Central memory CD8-positive, alpha-beta T cell (primary cell): ENCODE measurements at places on chromosomes 2 and 18.

- no peak for DNase-seq
Measured at GRCh38 chr2:175612280-175612679, 389.8 kb downstream of the LNPK start.

DNA sequence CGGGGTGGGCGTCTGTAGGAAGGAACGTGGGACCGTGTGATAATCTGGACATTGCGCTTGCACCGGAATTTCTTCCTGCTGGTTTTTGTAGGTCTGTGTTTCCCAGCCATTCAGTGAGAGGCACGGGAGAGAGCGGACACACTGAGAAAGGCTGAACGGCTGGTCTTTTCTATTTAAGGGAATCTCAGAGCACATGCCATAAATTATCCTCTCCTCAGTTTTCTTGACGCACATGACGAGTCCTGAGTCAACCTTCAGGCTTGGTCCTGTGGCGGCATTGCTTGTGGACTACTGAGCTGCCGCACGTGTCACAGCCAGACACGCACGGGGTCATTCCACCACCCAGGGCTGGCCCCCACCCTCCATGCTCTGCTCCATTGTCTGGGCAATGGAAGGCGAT is 519.3 kb upstream of the ID2 start:
- DNase-seq: no peak

GRCh38 chr18:11578799-11579198 is 30.6 kb upstream of the SLC35G4 start:
- DNase-seq: no peak

GRCh38 chr18:48326901-48327675 is 82.1 kb downstream of the ZBTB7C start:
- DNase-seq: no peak

DNA sequence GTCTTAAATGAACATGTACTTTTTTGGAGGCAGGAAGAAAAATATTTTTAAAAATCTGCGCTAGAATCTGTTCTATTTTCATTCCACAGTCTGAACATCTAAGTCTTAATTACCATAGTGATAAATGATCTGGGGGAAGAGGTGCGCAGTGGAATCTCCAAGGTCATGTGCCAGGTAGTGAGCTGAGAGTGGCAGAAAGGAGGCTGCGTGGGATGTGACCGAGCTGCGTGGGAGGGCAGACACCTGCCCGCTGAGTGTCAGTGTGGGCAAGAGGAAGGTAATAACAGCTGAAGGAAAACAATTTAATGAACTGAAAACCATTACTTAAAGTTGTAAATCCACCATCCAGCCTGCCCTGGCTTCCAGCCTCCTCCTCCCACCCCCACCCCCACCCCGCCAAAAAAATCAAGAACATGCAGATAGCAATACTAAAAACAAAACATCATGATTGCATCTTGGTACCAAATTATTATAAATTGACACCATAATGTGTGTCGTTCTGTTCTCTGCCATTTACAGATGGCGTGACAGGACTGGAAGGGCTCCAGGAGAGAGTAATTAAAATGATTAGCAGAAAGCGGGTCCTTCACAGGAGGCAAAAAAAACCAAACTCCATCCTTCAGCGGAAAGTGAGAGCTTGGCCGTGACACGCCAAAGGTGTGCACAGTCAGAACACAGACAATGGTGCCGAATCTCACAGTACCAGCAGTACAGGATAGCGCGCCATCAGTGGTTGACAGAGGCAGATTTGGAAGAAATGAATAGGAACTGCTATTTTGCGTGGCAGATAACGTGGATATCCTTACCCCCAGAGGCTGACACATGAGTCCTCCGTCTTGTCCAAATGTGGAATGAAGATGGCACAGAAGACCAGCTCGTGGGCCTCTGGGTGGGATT is 11.4 kb upstream of the DTNB start:
- DNase-seq: no peak

GRCh38 chr2:232892843-232893242 is 22.8 kb downstream of the SNORC start:
- no peak for DNase-seq

- DNase-seq: no peak
Measured at GRCh38 chr2:131056932-131057287, 36.4 kb downstream of the FAM168B start.

GRCh38 chr2:122077114-122077513 is 321.7 kb downstream of the TSN start:
- DNase-seq: no peak

DNA sequence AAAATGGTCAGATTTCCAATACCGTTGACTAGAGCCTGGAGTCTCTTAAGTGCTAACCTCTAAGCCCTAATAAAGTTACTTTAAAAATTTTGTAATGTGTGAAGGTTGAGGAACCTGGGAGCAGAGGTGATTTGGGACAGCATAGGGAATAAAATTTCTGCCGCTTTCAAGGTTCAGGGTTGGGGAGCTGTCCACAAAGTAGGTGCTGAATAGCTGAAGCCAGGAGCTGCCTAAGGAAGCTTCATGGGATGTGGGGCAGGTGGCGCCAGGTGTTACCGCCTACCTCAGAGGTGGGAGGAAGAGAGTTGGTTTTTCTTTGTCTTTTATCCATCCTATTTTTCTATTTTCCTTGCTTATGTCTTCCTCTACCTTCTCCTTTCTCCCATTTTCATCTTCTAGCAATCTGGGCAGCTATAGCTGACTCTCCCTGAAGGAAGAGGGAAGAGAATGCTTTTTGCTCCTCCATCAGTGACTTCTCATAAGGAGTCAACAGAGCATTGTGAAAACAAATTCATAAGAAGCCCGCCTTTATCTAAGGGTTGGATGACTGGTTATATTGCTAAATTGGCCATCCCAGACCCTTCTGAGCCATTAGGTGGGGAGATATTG is 178.7 kb downstream of the CLIP4 start:
- DNase-seq: no peak

DNA sequence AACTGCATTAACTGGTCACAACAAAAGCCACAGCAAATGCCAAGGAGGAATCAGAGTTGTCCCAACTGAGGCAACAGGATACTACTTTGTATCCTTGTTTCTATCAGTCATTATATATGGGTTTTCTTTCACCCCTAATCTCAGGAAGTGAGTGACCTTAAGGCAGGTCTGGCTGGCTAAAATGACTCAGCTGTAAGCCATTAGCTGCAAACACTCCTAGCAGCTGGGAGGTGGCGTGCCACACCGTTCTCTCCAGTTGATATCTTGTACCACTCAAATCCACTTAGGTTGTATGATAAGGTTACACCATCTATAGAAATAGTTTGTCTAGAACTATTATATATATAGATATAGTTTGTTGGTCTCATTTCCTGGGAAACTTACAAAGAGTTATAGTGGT is 171.1 kb upstream of the MC4R start:
- no peak for DNase-seq

- DNase-seq: no peak
Measured at GRCh38 chr2:12910431-12910830, 193.7 kb downstream of the TRIB2 start.

GRCh38 chr2:227674485-227674884 is 7.9 kb downstream of the SCYGR5 start:
- DNase-seq: no peak

DNA sequence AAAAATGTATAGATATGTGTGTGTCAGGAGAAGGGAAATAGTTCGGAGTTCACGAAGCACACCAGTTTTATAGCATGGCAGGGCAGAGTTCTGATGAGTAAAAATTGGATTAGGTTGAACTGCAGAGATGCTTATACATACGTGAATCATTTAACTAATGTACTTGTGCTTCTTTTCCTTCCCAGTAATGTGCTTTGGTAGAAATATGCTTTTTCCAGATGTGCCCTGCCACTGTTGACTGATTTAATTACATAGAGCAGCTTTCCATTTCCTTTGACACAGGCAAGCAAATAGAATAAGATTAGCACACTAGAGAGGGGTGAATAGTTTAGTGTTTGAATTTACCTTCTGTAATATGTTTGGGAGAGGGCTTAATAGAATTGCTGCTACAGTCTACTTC is 28.9 kb upstream of the ARMC9 start:
- DNase-seq: no peak

DNA sequence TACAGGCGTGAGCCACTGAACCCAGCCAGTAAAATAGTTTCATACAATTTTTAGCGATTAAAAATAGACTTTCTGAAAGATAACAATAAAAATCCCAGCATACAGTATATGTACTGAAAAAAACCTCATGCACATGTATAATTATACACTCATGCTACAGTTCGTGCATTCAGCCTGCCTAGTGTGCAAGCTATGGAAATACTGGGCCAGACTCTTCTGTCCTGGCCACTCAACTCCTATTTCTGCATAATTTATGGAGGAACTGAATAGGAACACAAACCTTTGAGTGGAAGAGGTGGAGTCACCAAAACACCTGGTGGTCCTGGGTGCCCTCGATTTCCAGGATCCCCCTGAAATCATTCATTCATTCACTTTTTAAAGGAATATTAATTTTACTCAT is 64.7 kb downstream of the COL4A4 start:
- DNase-seq: no peak

DNA sequence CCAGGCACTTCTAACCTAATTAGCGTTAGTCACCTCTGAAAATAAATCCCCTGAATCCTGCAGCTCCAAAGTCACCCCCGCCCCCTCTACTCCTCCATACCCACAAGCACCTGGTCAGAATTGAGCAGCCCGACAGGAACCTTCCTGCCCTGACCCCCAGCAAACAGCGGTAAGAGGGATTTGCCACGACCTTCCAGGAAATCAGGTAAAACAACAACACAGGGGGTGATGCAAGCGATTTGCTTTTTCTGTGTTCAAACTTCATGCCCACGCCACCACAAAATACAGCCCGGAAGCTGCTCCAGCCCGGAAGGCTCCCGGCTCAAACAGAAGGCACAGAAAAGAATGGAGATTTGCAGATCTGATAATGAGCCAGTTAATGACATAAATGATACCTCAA is 367.1 kb downstream of the GPD2 start:
- no peak for DNase-seq

DNA sequence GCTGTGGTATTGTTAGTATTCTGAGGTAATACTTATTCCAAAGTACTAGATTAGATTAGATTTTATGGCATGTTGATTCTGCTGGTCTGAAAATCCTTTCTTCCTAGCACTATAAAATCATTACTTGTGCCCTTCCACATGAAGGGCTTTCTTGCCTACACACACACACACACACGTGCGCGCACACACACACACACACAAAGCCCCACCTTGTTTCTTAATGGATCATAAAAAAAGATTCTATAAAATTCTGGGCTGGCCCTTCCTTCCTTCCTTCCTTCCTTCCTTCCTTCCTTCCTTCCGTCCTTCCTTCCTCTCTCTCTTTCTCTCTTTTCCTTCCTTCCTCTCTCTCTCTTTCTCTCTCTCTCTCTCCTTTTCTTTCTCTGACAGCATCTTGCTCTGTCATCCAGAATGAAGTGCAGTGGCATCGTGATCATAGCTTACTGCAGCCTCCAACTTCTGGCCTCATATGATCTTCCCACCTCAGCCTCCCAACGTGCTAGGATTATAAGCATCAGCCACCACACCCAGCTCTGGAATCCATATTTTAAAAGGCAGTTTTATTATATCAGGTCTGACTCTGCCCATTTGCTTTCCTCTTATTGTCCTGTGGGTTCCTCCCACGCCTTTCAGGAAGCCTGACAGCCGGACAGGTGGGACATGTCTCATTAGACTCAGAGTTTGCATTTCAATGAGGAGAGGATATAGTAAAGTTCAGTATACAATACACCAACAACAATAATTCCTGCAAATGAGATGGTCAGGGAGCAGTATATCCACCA is 321.1 kb downstream of the PIK3C3 start:
- no peak for DNase-seq

DNA sequence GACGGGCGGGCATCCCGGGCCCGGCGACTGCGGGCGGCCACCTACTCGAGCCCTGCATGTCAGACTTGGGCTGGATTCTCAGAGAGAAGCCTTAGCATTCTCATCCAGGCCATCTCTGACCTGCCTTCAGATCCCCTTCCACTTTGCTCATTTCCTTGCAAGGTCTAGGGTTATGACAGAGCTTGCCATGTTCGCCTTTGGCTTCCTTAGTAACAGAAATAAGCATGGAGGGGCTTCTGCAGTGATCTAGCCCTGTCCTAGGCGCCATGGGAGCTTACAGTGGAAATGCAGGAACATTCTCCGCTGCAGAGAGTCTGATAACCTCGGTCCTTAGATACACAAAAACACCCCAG is 632 bp upstream of the ACVR1 start:
- DNase-seq: no peak

GRCh38 chr18:58695772-58696171 is 24.5 kb downstream of the MALT1 start:
- DNase-seq: no peak

- no peak for DNase-seq
Measured at GRCh38 chr2:241966647-241967466, 97.3 kb downstream of the RTP5 start.

- DNase-seq: no peak
Measured at GRCh38 chr2:218755567-218756404, 26.2 kb upstream of the CYP27A1 start.

DNA sequence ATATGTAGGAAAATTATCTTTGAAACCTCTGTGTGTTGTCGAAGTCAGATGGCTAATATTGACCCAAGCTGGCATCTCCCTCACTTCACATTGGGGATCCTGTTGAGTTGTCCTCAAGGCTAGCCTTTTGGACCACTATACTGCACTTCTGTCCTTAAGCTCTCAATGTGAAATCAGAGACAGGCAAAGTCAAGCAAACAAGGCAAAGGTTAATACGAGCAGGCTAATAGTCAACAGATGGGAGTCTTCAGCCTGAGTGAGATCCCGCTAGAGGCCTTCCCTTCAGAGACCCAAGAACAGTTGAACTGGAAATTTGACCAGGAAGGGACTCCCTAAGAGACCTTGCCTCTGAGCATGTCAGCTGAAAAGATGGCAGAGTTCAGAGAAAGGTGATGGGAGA is 475.4 kb downstream of the PARD3B start:
- DNase-seq: no peak

- DNase-seq: no peak
Measured at GRCh38 chr2:74648009-74648443, at the start of gene M1AP. TSS of gene M1AP (minus strand) at chr2:74648330. CDS start at chr2:74640275, 8,055 bp downstream.

GRCh38 chr2:168632709-168633121 is 169.7 kb upstream of the NOSTRIN start:
- DNase-seq: no peak

DNA sequence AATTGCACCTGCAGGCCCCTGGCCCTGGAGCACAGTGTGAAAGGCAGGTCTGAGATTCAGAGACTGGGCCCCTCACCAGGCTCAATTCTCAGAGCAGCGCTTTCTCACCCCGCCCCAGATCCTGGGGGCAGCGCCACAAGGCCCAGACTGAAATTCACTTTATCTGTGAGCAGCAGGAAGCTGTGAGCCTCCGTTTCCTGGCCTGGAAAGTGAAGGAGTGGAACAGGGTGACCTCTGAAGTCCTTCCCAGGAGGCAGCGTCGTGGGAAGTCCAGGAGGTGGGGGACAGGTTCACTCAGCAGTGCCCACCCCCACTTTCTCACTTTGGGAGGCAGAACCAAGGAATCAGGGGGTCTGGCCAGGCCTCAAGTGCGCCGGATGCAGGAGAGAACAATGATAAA is 235.4 kb downstream of the NDUFA10 start:
- DNase-seq: no peak

DNA sequence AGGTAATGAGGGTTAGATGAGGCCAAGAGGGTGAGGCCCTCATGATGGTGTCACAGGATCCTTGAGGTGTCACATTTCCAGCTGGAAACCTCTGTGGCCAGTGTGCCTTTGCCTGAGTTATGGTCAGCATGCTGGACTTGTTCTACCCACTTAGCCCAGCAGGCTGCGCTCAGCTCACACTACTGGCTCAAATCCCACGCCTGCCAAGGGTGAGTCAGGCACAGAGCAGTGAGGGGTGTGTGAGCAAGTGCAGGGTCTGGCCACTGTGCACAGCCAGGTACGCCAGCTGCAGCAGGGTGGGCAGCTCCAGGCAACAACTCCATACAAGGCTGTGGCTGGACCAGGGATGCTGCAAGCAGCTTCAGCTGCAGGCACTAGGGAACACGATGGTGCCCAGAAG is 616.6 kb upstream of the FSHR start:
- DNase-seq: no peak
